ENCODE measurements at places on chromosomes 7 and 10.

GRCh38 chr7:33712020-33712414 is 193.3 kb upstream of the BMPER start:
- no peak for DNase-seq

DNA sequence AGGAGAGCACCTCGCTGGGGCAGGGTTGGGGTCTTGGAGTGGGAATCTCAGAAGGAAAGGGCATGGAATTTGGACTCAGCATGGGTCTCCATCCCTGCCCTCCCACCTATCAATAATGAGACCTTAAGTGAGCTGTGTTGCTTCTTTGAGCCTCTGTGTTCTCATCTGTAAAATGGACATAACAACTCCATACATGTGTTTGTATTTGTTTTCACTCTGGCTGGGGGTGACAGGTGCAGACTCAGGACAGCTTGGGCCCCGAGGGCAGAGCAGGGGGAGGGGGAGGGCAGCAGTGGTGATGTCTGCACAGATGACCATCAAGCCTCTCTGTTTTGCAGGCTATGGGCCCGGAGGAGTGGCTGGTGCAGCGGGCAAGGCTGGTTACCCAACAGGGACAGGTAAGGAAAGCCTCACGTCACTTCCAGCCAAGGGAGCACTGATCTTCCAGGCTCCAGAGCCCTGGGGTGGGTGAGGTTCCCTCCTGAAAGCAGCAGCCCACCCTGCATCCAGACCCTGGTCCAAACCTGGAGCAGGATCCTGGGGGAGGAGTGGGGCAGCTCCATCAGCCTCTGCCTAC is 19.9 kb downstream of the ELN start:
- DNase-seq, result no peak

DNA sequence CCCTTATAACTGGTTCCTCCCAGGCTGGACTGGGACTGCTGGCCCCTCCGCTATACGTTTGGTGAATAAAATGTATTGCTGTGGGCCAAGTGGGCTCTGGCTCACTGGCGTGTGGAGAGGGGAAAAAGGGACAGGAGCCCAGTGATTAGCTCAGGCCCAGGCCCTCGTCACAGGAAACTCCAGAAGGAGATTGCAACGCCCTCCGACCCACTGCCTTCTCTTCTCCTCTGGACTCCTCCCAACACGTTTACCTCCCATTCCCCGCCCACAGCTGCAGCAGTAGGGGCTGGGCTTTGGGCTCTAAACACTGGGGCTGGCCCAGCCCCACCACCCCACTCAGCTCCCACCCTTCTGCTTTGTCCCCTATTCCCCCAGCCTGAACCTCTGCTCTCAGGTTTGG is 173.9 kb downstream of the NEURL1 start:
- peak; percentile 62 for DNase-seq

- DNase-seq, result peak; percentile 91
Observed at GRCh38 chr7:100130608-100131453, 4.1 kb downstream of the MBLAC1 start.

GRCh38 chr7:83305027-83305426 is 142.3 kb upstream of the PCLO start:
- no peak for DNase-seq

DNA sequence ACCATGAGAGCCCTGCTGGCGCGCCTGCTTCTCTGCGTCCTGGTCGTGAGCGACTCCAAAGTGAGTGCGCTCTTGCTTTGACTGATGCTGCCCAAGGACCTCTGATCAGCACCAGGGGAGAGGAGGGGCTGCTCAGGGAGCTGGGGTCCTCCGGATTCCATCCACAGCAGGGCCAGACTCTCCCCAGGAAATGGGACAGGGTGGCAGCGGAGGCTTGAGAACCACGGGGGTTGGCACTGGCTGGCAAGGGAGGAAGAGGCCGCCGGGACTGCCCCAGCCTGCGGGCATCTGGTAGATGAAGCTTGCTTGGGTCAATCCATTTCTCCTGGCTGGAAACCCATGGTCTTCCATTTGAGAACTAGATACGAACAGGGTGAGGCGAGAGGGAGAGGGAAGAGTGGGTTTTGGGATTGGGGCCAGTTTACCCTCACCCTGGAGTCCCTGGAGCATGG is 647 bp downstream of the PLAU start:
- DNase-seq, result no peak

- peak; percentile 23 for DNase-seq
Observed at GRCh38 chr7:77247206-77247850, 47.7 kb upstream of the FGL2 start.

- DNase-seq, result no peak
Observed at GRCh38 chr7:17302575-17303142, 4.2 kb downstream of the AHR start.

- DNase-seq, result no peak
Observed at GRCh38 chr7:92788559-92789183, 47.7 kb downstream of the CDK6 start.

- DNase-seq, result no peak
Observed at GRCh38 chr10:58264780-58265179, 2.9 kb downstream of the IPMK start.

DNA sequence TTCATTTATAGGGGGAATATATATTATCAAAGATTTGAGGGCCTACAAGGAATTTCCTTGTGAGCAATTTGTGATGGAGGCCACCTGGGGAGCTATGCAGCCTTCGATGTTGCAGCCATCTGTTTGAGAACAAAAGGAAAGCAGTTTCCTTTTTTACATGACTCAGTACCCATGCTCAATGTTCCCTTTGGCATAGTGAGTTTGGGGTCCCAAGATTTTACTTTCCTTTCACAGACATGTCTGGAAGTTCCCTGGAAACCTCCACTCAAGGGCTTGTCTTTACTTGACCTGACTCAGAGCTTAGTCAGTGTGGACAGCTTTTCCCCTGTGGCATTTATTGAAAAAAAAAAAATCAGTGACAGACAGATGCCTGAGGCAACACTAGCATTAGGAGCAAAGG is 73.5 kb upstream of the VIPR2 start:
- DNase-seq, result no peak

DNA sequence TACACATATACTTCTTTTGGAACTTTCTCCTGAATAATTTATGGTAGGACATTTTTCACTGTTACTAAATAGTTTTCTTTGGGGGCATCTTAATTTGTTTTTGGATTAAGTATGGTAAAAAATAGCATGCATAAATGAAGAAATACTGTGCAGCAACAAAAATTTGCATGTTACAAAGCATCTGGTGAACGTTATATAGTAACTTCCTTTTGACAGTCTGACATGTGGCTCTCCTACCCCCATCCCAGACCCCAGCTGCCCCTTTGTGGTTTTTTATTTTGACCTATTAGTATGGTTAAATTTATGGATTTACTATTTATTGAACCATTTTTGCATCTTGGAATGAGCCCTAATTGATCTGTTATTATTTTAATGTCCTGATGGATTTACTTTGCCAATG is 9.9 kb downstream of the TASOR2 start:
- no peak for DNase-seq

- DNase-seq, result no peak
Observed at GRCh38 chr7:12062062-12062461, 149.0 kb upstream of the TMEM106B start.
